AG04450 (cell line): ENCODE measurements at places on chromosomes 6 and 20.

- DNase-seq, result peak; percentile 66
Observed at GRCh38 chr6:134822920-134823709, 126.8 kb downstream of the ALDH8A1 start.

GRCh38 chr6:160174681-160175080 is 53.1 kb downstream of the SLC22A1 start:
- no peak for DNase-seq

- DNase-seq, result no peak
Observed at GRCh38 chr6:45644720-45645119, 267.0 kb upstream of the SUPT3H start.

GRCh38 chr20:57169162-57169561 is 97.3 kb downstream of the BMP7 start:
- DNase-seq, result no peak

DNA sequence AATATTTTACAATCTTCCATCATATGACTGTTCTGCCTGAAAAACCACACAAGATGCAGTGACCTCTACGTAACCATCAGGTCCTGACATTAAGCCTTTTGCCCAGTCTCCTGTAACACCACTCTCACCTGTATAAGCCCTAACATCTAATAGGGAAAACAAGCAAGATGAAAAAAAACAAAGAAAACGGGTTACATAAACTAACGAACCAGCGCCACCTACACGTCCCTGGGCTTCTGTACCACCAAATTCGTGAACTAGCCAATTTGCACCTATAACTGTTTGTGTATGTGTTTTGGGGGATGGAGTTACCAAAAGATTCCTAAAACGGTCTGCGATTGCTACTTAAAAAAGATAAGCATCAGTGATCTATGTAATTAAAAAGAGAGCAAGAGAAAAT is 70.2 kb downstream of the BLOC1S5 start:
- no peak for DNase-seq

GRCh38 chr6:7976485-7977056 is 66.0 kb upstream of the TXNDC5 start:
- no peak for DNase-seq

GRCh38 chr6:34390531-34391472 is 1.7 kb downstream of the NUDT3 start:
- DNase-seq, result no peak

- DNase-seq, result no peak
Observed at GRCh38 chr6:26284537-26285142, 80.4 kb upstream of the BTN3A2 start.

GRCh38 chr20:40512994-40513393 is 176.0 kb downstream of the MAFB start:
- no peak for DNase-seq

DNA sequence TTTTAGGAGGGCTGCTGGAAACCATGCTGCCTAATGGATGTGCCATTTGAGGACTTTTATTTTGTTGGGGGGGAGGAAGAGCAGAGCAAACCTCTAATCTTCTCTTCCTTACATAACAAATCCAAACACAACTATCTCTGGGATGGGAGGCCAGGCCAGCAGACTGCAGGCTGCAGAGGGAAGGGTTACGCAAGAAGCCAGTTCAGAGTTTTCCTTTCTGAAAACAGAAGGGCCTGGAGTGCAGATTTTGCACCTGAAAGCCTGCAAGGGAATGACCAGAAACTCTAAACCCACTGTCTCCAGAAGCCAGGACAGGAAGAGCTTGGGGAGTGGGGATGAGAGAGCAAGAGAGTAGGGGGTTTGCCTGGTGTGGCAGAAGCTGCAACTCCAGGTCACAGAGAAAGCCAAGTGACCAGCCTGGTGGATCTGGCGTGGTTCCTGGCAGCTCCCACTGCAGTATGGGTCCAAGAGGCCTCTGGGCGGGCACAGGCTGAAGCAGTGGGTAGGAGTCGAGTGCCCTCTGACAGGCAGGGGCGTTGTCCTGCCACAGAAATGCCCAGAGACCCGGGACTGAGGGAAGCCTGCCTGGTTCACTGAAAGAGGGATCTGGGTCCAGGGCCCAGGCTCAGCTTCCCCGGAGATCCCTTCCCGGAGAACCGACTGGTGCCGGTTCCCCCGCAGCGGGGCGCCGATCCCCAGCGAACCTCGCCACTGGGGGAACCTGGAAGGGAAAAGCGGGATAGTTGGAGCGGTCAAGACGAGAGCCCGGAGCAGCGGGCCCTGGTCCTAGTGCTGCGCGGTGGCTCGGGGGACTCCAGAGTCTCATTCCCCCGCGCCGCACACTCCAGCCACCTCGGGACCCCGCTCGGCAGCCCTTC is 6.7 kb downstream of the MAFB start:
- no peak for DNase-seq

- DNase-seq, result no peak
Observed at GRCh38 chr20:30598460-30599230, 658.8 kb upstream of the DEFB115 start.

DNA sequence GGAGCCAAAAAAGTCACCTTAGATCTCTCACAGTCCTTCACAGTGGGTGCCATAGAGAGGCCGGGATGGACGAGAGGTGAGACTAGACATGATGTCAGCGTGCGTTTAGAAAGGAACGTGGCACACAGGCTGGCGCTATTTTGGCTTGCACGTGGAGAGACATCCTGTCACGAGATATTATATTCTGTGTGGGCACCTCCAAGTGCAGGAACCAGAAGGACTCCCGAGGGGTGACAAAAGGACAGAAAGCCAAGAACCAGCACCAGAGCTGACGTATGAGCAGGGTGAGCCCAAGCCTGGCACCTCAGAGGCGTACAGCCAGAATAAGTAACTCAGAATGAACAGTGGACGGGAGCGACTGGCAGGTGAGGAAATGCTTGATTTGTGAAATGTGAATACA is 49.9 kb upstream of the QKI start:
- no peak for DNase-seq

DNA sequence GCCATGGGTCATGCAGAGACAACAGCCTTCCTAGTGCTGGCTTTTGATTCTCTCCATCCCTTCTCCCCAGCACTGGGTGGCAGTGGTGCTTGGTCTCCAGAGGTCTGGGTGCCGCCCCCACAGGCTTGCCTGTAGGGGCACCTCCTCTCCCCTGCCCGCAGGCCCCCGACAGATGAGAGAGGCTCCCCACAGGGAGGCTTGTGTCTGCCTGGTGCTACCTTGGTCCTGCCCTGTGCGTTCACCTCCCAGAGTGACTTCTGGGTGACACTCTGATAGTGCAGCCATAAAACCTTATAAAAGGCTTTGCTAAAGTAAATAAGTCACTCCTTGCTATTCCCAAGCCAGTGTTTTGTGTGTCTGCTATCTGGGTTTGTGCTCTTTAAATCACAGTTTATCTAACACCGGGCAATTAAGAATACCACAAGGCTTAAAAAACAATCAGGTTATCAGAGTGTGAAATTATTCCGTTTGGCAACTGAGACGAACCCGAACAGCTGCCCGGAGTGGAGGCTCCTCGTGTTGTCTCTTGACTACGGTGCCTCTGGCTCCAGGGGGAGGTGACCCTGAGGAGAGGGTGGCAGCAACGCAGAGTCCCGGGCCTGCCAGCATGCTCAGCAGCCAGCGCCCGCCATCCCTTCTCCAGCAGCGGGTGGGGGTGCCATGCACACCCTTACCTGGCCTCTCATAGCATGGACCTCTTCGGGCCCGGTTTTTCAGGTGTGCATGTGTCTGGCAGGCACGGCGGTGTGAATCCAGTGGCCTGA is 5.4 kb upstream of the C20orf204 start:
- DNase-seq, result no peak

DNA sequence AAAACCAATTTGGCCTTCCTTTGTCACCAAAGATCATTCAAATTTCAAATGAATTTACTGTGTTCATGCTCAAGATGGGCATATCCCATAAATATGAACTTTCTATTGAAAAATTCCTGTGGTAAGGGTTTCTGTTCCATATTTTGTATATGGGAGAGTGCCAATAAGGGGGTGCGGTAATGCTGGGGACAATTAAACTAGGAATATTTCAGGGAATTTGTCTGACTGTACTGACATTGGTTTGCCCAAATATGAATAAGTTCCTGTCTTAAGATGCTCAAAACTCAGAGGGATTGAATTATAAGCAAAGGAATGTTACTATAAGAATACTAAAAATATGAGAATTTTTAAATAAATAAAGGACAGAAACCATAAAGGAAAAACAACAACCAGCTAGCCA is 553.0 kb upstream of the MARCKS start:
- DNase-seq, result no peak

- peak; percentile 15 for DNase-seq
Observed at GRCh38 chr6:100257793-100258395, 206.8 kb downstream of the SIM1 start.

DNA sequence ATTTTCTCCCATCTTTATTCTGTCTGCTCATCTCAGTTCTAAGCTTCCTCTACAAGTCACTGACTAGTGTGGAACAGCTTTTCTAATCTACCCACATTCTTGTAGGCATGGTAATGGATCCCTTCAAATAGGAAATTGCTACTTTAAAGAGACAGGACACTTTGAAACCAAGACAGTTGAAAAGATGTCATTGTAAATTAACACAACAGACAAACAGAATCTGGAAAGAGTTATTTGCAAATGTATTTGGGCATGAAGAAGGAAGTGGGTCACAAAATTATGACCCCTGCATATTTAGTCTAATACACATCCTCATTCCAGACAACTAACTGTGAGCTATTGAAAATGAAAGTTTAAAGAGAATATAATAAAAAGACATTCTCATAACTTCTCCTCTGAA is 298.2 kb upstream of the MARCKS start:
- no peak for DNase-seq

DNA sequence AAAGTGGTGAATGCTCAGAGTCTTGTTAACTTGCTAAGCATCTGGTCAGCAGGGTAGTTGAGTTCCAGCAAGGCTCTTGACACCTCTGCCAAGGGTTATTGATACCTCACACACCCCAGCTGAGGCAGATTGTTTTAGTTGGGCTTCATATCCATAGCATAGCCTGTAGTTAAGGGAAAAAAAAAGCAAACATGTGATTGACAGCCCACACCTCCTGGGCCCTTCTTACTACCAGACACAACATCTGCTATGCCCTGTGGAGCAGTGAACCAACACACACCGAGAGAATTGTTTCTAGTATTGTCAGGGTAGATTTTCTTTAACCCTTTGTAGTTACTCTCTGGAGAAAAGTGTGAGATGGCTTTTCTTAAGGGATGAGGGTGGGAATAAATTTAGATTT is 697.0 kb upstream of the POU3F2 start:
- no peak for DNase-seq

GRCh38 chr20:23120936-23121750 is 35.0 kb upstream of the CD93 start:
- DNase-seq, result no peak

DNA sequence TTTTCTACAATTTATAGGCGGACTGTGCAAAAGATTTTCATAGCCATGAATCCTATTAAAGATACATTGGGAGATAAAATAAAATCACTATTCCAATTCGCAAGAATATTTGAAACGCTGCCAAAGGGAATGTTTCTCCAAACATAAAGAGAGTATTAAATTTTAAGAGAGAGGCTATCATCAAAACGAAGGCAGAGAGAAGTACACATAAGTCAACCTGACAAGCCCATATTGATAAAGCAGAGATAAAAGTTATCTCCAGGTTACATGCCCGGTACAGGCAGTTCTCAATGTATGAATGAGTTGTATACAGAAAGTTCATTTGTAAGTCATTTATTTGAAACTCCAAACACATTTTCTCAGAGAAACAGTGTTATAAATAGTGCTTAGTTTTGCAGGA is 193.1 kb downstream of the ATXN1 start:
- DNase-seq, result no peak

- DNase-seq, result no peak
Observed at GRCh38 chr6:125296471-125296870, 5.3 kb downstream of the HDDC2 start.

DNA sequence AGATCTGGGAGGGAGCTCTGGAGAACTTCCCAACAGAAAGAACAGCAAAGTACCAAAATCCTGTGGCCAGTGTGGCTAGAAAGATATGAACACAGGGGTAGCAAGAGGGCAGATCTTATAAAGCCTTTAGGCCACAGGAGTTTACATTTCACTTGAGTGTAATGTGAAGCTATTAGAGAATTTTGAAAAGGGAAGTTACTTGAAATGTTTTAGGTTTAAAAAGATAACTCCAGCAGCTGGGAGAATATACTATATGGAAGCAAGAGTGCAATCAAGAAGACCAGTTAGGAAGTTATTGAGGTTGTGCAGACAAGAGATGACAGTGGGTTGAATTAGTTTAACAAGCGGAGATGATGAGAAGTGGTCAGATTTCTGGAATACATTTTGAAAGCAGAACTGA is 7.9 kb downstream of the SUPT3H start:
- no peak for DNase-seq

- DNase-seq, result no peak
Observed at GRCh38 chr6:12962529-12962928, 246.0 kb downstream of the PHACTR1 start.
